ENCODE measurements at places on chromosomes 3 and 15. TPM values are rescaled to one million over a fixed set of nuclear protein-coding genes. Genes with fewer than 3 reads are reported as not detected.

Gene RHOV
- 78.5 TPM for total RNA-seq

Gene CCDC13
- not detected for total RNA-seq

Gene DUOXA1
- total RNA-seq = 104 TPM

Gene CLRN1
- total RNA-seq = not detected

Gene RASL12
- total RNA-seq = 8.8 TPM

Gene SUSD5
- total RNA-seq = 1.1 TPM

Gene AADACL2
- 59.1 TPM for total RNA-seq

Data from lower leg skin (tissue), 4 donors.